Muscle of arm (tissue), 14 donors: ENCODE measurements at places on chromosomes 5 and 9.

DNA sequence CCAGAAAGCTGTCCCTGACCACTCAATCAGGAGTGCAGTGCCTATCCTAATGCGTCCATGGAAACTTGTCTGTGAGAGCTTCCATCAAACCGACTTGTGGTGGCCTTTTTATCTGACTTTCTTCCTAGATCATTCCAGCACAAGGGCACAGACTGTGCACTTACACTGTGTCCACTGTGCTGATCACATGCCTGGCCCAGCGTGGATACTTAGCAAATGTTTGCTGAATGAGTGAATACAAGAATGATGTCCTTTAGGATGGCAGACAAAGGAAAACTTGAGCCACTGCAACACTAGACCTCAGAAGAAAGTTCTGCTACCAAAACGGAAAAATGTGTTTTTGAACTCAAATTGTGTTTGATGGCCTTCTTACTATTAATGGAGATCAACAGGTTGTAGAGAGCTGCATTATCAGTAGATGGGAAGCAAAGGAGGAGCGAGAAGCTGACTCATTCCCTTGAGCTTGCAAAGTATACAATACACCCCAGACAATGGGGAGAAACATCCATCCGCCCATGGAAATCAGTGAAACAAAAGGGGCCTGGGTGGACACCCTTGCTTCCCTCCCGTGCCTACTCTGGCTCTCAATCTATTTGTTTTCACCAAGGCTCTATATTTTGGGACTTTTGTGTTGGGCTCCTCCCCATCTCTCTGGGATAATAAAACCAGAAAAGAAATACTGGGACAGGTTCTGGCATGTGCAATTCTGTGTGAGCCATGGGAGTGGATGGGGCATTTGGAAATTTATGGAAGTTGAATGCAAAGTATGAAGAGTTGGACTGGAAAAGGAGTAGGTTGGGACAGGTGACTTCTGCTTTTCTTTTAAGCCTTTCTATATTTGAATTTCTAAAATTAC is 76.2 kb upstream of the ZFAND5 start:
- no peak for DNase-seq

GRCh38 chr9:91948597-91949391 is 1.2 kb downstream of the ROR2 start:
- DNase-seq: peak; percentile 33

GRCh38 chr5:149931992-149932436 is 12.6 kb downstream of the PDE6A start:
- no peak for DNase-seq

- no peak for DNase-seq
These were observed 36.6 kb downstream of the CTNNA1 start for GRCh38 chr5:138789771-138790242.

- peak; percentile 76 for DNase-seq
These were observed 170.3 kb downstream of the PDZD2 start for GRCh38 chr5:31809050-31809870.

- no peak for DNase-seq
These were observed 12.5 kb downstream of the KCNT1 start for GRCh38 chr9:135714242-135715055.

DNA sequence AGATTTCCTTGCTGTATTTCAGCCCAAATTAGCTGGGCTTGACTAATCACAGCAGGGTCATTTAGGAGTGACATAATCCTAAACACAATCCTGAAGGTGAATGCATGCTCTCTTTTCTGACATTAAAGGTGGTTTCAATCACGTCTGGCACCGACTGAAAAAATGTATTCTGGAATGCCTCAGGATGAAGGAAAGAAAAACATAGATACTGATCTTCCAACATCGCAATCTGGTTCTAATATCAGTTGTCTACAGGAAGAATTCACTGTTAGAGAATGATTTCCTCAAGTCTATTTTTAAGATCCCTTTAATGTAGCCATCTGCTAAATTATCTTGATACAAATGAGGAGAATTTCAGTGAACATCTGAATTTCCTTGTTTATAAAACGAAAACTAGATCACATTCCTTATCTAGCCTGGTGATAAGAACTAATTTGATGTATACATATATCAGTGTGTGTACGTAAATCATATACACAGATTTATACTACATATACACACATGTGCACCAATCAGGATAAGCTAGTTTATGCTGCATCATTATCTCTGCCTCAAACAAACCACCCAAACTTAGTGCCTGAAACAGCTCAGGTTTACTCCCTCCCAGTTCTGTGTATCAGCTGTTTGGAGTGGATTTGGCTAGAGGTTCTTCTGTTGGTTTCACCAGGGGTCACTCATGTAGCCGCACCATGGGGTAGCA is 31.3 kb upstream of the TAS2R1 start:
- no peak for DNase-seq

DNA sequence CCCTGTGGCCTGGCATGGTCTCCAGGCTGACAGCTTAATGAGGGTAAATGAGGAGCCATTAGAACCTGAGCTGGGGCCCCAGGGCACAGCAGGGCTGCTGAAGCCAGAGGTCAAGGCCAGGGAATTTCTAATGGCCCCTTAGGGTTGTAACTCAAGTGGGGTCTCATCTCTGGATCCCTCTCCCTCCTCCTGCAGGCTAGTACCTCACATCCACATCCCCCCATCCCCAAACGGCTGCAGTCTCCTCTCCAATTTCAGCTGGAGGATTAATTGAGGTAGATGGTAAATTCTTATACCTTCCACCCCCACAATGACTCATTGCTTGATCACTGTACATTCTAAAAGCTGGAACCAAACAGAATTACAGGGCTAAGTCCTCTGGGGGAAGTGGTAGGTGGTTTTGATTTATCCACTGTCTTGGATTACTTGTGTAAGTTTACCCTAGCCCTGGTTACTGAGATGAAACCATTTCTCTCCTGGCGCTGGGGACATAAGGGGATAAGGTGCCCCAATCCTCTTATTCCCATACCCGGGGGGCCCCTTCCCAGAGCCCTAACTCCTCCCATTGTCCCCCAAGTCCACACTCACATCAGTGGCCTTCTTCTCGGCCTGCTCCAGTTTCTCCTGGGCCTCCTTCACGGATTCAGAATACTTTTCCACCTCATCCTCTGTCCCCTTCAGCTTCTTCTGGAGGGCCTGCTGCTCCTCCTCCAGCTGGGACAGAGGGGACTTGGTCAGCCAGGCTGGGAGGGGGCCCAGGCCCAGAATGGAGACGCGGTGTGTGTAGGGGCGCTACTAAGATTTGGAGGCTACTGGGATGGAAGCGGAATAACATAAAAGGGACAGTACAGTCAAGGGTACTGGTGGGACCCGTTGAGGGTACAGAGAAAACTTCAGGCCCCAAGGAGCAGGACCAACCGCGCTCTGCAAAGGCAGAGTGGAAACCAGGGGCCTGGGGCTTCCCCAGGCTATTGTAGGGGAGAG is 875 bp downstream of the TPM2 start:
- no peak for DNase-seq

GRCh38 chr5:159242656-159243055 is 20.4 kb upstream of the UBLCP1 start:
- no peak for DNase-seq

GRCh38 chr9:99820685-99821395 is 845 bp upstream of the NR4A3 start:
- DNase-seq: peak; percentile 72

DNA sequence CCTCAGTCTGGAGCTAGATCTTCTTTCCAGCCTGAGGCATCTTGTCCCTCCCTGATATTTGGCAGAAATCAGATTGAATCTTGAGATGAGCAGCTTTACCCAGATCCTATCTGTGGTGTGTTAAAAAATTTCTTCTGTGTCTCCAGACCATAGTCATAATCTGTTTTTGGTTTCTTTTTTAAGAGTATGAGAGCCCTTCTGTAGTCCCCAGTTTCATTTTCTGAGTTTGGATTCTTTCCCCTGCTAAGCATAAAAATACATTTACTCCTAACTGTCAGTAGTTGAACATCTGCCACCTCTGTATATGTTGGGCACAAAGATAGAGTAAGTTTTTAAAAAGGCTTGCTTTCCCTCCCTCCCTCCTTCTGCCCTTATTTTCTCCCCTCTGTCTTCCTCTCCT is 137.7 kb downstream of the CNTLN start:
- DNase-seq: peak; percentile 9

- DNase-seq: no peak
These were observed 65.1 kb downstream of the BASP1 start for GRCh38 chr5:17282283-17283120.

- peak; percentile 48 for DNase-seq
These were observed 213.9 kb downstream of the PBX3 start for GRCh38 chr9:125961072-125961471.

GRCh38 chr5:41832430-41832829 is 37.8 kb downstream of the OXCT1 start:
- no peak for DNase-seq

DNA sequence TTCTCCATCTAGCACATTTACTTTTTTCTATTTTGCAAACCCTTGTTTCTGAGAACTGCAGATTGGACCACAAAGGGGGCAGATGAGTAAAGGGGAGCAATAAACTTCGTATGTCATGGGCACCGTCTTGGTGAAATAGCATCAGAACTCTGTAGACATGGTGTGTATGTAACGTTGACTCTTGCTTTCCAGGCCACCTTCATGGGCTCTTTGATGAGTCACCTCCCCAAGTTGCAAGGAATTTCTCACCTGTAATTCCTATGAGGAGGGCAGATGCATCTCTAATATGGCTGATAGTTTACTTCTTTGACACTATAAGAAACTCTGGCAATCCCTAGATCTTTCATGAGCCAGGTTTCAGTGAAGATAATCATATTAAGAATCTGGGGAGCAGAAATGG is 163.4 kb upstream of the PLPPR1 start:
- no peak for DNase-seq

DNA sequence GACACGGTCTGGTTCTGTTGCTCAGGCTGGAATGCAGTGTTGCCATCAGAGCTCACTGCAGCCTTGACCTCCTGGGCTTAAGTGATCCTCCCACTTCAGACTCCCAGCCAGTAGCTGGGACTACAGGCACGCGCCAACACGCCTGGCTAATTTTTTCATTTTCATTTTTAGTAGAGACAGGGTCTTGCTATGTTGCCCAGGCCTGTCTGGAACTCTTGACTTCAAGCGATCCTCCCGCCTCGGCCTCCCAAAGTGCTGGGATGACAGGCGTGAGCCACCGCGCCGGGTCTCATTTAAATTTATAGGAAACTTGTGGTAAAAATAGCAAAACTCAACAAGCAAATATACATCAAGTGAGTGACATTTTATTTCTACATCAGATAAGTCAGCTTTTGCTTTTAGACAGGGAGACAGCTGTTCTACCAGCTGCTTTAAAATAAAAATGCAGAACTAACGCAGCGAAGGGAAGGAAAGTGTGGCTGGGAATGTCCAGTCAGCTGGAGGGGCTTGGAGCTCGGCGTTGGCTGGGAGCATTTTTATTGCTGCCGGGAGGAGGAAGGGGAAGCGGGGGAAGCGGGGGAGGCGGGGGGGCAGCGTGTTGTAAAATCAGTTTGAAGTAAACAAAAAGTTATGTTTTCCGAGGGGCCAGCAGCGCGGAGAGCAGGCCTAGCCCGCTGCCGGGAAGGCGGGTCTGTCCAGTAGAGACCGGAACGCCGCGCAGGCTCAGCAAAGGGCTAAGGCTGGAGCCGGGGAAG is 707 bp upstream of the ZFYVE16 start:
- DNase-seq: no peak

GRCh38 chr9:71355884-71356283 is 234.5 kb upstream of the TRPM3 start:
- DNase-seq: no peak

DNA sequence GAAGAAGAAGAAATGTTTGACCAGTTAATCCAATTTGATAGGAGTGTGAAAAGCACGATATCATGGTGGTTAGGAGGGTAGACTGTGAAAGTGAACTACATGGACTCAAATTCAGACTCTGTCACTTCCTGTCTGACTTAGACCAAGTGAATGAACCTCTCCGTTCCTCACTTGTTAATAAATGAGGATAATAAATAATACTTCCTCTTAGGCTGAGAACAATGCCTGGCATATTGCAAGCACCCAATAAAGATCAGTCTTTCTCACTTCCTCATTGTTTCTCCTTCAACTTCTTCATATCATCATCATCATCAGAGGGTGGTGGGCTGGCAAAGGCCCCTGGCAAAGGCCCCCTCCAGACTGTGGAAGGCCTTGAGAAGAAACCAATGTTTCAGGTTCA is 148.7 kb downstream of the CDK5RAP2 start:
- DNase-seq: no peak

- no peak for DNase-seq
These were observed 68.0 kb upstream of the MAMDC2 start for GRCh38 chr9:69975681-69976080.

DNA sequence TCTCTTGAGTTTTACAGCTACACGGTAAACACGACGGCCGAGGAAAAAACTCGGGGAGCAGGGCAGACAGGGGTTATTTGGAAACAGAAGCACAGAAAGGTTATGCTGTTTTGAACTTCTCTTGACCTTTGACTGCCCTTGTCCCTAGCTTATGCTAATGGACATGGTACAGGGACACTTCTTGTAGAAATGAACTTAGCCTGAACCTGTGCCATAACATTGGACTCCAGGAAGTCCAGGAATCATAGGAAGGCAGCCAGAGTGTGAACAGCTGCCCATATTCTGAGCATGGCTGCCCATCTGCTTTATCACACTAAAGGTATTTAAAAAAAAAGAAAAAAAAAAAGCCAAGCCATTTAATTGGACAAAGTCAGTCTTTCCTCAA is 46.1 kb downstream of the NR6A1 start:
- no peak for DNase-seq

- DNase-seq: no peak
These were observed 3.5 kb upstream of the PRDM12 start for GRCh38 chr9:130660683-130661450.

DNA sequence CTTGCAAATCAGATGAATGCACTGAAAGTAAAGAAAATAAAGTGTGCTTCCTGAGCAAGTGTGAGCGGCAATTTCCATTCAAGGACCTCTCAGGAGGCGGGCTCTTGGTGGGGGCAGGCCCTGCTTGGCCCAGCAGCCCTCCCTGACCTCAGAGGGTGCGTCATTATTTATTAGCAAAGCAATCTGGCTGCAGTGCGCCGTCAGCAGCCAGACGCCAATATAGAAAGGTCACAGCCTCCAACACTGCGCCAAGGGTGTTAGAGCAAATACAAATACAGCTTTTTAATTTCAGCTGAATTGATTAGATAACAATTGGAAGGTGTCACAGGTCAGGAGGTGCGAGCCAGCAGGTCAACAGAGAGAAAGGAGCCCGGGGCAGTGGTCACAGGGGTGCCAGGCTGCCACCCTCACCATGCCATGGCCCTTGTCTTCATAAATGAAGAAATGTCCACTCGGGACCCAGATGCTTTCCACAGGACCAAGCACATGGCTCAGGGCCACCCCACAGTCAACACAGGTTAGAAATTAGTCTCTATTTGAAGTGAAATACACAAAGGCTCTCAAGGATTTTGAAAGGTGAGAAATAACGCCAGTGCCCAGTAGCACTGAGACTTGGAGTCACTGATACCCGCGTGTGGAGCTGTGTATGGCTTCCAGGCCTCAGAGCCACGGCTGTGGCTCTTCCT is 309.8 kb downstream of the IRX2 start:
- no peak for DNase-seq

DNA sequence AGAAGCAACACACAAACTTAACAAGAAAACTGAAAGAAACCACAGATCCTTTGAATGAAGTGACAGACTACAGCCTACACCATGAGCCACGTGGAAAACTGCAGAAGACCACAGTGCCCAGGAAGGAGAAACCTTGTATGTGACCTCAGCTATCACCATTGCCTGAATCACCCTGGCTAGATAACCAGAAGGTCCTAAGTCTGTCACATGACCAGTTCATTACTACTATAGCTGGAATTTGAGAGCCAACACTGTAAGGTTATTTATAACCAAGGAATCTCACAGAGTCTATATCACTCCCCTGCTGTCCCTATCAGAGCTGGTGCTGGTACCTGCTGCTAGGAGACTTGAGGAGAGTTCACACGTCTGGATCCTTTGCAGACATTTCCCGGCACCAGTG is 90.3 kb upstream of the FBXL17 start:
- no peak for DNase-seq
